Testis (tissue), 5 donors: ENCODE measurements at places on chromosomes 7 and 10. TPM values are rescaled to one million over a fixed set of nuclear protein-coding genes. Genes with fewer than 3 reads are reported as not detected.
A peak's percentile ranks its signal among the peaks of the same experiment; 100 is the strongest.

DNA sequence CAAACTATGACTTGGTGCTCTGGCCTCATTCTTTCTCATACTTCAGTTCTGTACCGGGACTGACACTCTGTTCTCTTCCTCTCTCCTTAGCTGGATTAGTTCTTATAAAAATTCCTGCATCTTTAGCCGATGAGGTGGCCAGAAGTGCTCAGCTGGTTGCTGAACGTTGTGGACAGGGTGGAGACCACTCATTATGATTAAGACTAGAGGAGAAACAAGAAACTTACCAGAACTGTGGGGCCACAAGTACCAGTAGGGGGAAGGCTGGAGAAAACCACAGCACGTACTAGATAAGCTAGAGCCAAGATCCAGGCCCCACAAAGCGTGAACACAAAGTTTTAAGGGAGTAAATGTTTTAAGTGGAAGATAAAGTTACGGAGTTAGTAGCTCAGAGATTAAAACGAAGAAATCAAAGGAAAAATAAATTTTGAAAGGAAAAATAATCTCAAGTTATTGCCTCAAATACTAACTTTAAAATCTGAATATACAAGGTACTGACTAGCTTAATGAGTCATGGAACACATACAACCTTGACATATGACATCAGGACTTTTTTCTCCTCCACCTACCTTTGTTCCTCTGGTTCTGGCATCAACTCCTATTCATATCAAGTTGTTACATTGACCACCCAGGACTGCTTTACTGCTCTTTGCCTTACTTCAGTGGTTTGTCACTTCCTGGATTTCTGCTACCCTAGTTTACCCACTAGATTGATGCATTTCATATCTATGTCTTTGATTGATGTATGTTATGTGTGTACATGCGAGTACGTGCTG is 469.0 kb downstream of the TFEC start:
- no peaks in the 10 kb centered on the region for H3K27me3 ChIP-seq
- peaks cover 6% of the 10 kb centered on the region for H3K4me1 ChIP-seq
- no peak overlapping the region for H3K27ac ChIP-seq
- no peak overlapping the region for H3K4me3 ChIP-seq
- peak; percentile 29 for DNase-seq

- no peaks in the 10 kb centered on the region for H3K36me3 ChIP-seq
- no peak overlapping the region for H3K4me3 ChIP-seq
- H3K27me3 ChIP-seq: no peaks in the 10 kb centered on the region
These were observed 68.4 kb upstream of the MALRD1 start for GRCh38 chr10:18980089-18980629.

DNA sequence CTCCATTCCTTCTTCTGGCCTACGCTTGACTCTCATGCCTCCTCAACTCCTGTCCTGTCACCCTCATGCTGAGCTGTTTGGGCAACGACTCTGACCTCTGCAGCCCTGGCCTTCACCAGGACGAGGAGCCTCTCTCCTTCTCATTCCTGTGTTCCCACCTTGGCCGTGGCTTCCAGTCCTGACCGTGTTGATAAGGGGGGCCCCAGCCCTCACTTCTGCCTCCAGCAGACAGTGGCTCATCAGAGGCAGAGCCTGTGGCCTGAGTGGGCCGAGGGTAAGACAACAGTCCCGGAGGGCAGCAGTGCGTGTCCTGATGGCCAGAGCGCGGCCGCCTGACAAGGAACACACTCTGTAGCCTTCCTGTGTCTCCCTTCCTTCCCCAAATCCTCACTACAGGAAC is 61.7 kb upstream of the UBE3C start:
- no peak overlapping the region for H3K27ac ChIP-seq
- no peaks in the 10 kb centered on the region for H3K27me3 ChIP-seq
- no peaks in the 10 kb centered on the region for H3K4me1 ChIP-seq
- no peak overlapping the region for H3K4me3 ChIP-seq
- DNase-seq: no peak

DNA sequence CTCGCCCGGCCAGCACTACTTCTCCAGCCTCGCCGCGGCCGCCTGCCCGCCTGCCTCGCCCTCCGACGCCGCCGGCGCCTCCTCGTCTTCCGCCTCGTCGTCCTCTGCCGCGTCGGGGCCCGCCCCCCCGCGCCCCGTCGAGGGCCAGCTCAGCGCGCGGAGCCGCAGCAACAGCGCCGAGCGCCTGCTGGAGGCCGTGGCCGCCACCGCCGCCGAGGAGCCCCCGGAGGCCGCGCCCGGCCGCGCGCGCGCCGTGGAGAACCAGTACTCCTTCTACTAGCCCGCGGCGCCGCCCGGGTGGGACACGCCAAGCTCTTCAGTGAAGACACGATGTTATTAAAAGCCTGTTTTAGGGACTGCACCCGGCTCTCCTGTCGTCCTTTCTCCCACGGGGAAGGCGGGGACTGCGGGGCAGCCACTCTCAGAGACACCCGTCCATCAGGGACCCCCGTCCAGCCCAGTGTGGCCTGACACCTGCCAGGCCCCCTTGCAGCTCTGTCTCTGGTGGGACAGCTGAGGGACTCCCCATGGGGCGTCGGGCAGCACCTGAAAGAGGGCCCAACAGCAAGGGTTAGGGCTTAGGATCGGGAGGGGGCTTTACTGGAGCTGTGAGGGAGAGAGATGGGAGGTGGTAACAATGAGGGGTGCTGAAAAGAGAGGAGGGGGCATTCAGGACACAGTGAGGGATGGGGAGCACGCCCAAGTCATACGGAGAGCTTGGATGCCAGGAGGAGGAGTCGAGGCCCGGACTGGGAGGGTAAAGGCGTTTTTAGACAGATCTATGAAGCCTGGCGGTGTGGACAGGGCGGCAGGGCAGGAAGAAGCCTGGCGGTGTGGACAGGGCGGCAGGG is 34.7 kb downstream of the SPDYE6 start:
- peak; percentile 16 for DNase-seq
- no peaks in the 10 kb centered on the region for H3K4me1 ChIP-seq

DNA sequence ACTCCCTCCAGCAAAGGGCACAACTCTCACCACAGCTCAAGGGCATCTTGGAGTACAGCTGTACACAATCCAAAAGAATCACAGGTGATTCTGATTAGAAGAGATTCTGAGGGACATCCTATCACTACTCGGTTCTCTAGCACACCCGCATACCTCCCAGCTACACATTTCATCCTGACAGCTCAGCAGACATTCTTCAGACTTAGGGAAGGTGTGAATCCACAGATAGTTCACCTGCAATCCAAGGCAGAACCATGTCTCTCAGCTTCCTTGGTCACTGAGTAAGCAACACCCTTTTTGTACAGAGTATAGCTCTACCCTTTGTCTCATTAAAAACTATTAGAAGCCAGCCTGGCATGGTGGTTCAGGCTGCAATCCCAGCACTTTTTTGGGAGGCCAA is 26.8 kb upstream of the FBXW4 start:
- H3K4me3 ChIP-seq: no peak overlapping the region
- H3K4me1 ChIP-seq: no peaks in the 10 kb centered on the region
- H3K27me3 ChIP-seq: no peaks in the 10 kb centered on the region
- no peak for DNase-seq

DNA sequence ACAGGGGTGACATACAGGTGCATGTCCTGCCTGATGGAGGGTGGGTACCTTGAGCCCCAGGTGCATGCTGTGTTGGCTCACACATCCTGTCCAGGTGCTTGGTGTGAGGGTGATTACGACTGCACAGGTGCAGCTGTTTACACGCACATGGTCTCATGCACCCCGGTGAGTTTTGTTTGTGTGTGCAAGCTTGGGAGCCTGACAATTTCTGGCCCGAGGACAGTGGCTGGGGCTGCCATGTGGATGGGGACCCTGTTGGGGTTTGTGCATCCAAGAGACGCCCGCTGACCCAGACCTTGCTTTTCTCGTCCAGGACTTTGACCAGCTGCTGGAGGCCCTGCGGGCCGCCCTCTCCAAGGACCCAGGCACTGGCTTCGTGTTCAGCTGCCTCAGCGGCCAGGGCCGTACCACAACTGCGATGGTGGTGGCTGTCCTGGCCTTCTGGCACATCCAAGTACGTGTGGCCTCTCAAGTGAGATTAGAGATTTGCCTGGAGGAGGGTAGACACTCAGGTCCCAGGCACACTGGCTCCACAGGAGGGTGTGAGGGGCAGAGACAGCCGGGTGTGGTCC is 61.7 kb downstream of the PRF1 start:
- H3K4me1 ChIP-seq: peaks cover 4% of the 10 kb centered on the region
- H3K27me3 ChIP-seq: no peaks in the 10 kb centered on the region
- no peak overlapping the region for H3K27ac ChIP-seq
- no peak overlapping the region for H3K4me3 ChIP-seq
- no peaks in the 10 kb centered on the region for H3K36me3 ChIP-seq
- no peak for DNase-seq

DNA sequence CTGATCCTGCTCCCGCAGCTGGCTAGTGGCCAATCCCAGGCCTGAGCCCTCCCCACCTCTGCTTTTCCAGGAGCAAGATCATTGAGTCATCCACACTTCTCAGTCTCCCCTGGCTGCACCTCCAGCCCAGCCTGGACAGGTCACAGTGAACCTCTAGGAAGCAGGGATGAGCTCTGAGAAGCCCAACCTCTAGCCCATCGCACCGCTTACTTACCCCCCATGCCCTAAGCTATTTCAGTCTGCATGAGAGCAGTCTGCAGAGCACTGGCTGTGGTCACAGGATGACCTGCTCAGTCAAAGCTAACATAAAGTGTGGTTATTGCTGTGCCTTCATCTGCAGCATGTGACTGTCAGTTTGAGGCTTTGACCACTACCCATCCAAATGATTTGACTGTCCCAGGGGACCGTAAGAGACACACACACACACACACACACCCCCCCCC is 129.2 kb downstream of the SORBS1 start:
- no peak for DNase-seq
- H3K27ac ChIP-seq: no peak overlapping the region
- H3K4me1 ChIP-seq: no peaks in the 10 kb centered on the region
- no peak overlapping the region for H3K4me3 ChIP-seq
- H3K36me3 ChIP-seq: no peaks in the 10 kb centered on the region

- no peak overlapping the region for H3K4me3 ChIP-seq
- no peaks in the 10 kb centered on the region for H3K27me3 ChIP-seq
- no peak for DNase-seq
- H3K27ac ChIP-seq: no peak overlapping the region
- no peaks in the 10 kb centered on the region for H3K4me1 ChIP-seq
These were observed 143.8 kb upstream of the RHEB start for GRCh38 chr7:151663382-151664100.

GRCh38 chr7:124322561-124322960 is 289.7 kb upstream of the TMEM229A start:
- H3K4me1 ChIP-seq: no peaks in the 10 kb centered on the region
- H3K27me3 ChIP-seq: no peaks in the 10 kb centered on the region
- H3K4me3 ChIP-seq: no peak overlapping the region
- no peaks in the 10 kb centered on the region for H3K36me3 ChIP-seq

DNA sequence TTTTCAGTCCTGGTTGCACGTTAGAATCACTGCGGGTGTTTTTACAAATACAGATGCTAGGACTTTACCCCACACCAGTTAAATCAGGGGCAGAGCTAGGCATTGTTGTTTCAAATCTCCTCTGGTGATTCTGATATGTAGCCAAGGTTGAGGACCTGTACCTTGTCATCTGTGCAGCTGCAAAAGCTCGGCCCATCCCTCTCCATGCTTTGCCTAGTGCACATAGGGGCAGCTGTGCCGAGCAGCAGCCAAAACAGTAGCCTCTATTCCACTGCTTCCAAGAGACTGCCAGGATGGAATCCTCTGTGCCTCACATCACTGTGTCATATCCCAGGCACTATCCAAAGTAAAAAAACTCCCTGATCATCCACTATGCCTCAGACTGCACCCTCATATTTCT is 181.3 kb downstream of the CDK14 start:
- H3K27ac ChIP-seq: no peak overlapping the region
- H3K4me1 ChIP-seq: no peaks in the 10 kb centered on the region
- peak; percentile 17 for DNase-seq

- no peak overlapping the region for H3K4me3 ChIP-seq
- no peak overlapping the region for H3K27ac ChIP-seq
- no peaks in the 10 kb centered on the region for H3K27me3 ChIP-seq
These were observed 6.3 kb upstream of the CSGALNACT2 start for GRCh38 chr10:43131906-43132305.

GRCh38 chr7:17781491-17782215 is 158.6 kb downstream of the SNX13 start:
- H3K4me3 ChIP-seq: no peak overlapping the region
- H3K27me3 ChIP-seq: no peaks in the 10 kb centered on the region
- no peaks in the 10 kb centered on the region for H3K36me3 ChIP-seq
- H3K4me1 ChIP-seq: no peaks in the 10 kb centered on the region

DNA sequence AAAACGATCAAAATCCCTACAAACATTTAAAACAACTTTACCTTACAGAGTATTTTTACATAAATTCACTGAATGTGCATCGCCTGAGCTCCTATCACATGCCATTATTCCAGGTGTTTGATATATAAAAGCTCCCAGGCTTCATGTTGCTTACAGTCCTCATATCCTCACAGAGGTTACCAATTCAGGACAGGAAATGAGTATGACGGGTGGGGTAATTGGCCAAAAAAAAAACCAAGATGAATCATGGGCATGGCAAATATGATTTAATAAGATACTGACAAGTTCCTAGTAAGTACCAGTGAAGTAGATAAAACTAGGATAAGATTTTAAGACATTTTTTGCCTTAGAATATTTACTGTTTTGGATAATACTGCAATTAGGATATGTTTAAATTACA is 135.8 kb downstream of the KMT2E start:
- H3K27me3 ChIP-seq: no peaks in the 10 kb centered on the region
- H3K36me3 ChIP-seq: no peaks in the 10 kb centered on the region
- no peaks in the 10 kb centered on the region for H3K4me1 ChIP-seq
- H3K4me3 ChIP-seq: no peak overlapping the region
- DNase-seq: no peak
- no peak overlapping the region for H3K27ac ChIP-seq

DNA sequence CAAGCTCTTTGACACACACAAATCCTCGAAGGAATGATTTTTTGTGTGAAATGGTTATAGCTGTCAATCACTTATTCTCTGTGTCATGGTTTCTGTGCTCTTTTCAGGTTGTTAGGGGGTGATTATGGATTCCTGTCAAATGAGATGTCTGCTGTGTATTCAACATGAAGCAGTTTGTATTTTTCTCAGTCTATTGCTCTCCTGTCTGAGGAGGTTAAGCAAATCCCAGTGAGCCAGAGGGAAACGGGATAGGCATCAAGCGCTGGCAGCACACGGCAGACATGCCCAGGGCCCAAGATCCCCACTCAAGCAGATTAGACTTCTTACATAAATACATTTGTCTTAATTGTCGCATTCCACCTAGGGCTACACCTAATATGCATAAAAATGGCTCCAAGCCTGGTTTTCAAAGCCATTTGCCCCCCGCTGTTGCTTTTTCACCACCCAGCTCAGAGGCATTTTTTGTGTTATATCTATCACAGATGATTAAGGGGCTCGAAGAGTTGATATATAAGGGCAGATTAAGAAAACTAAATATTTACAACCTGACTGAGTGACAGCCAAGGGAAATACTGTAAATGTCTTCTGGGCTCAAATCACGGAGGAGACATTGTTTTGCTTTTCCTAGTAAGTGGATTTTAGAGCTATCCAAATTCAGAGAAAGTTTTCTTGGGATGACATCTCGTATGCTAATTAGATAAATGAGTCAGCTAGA is 192.7 kb upstream of the LRGUK start:
- H3K27ac ChIP-seq: no peak overlapping the region
- H3K4me3 ChIP-seq: no peak overlapping the region
- H3K36me3 ChIP-seq: no peaks in the 10 kb centered on the region
- no peaks in the 10 kb centered on the region for H3K4me1 ChIP-seq
- H3K27me3 ChIP-seq: no peaks in the 10 kb centered on the region

Gene PDK4
- total RNA-seq: 32.8 TPM

Gene SLC13A1
- not detected for total RNA-seq

Gene GAD2
- total RNA-seq: 1.0 TPM

Gene NKX6-2
- 8.9 TPM for total RNA-seq

Gene LGI1
- total RNA-seq: 1.0 TPM

Gene SPDYE1
- total RNA-seq: 7.3 TPM

Gene TAS2R5
- total RNA-seq: 13.3 TPM

Gene INHBA
- total RNA-seq: 8.0 TPM

Gene BHLHA15
- total RNA-seq: 0.50 TPM

Gene ABCB4
- total RNA-seq: 2.6 TPM

Gene AKR1E2
- total RNA-seq: 53.0 TPM
